Nephron progenitor cell (in vitro differentiated cells): ENCODE measurements at places on chromosomes 7 and 10.

DNA sequence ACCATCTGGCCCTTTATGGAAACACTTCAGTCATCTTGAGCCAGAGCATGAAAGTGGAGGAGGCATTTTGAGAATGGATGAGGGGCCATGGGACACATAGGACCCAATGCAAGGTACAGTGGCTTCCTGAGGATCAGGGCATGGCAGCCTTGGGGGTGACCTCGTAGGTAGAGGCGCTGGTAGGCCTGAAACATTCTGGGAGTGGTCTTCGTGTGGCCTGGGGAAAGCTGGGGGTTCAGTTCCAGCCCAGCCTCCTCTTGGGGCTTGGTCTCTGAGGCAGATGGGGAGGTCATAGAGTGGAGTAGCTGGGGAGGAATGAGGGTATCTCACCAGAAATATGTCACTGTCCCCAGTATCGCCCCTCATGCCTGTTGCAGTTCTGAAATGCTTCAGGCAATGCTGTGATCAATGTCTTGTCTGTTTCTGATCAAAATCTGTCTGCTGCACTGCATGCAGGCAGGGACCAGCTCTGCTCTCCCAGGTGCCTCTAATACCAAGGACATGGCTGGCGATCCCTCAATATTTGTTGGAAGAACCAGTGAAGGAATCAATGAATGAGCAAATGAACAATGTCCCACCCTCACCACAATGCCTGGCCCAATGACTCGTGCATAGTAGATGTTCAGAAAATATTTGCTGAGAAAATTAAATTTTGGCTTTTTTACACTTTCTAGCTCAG, 90.9 kb downstream of the CHST15 start:
- no peak for DNase-seq

DNA sequence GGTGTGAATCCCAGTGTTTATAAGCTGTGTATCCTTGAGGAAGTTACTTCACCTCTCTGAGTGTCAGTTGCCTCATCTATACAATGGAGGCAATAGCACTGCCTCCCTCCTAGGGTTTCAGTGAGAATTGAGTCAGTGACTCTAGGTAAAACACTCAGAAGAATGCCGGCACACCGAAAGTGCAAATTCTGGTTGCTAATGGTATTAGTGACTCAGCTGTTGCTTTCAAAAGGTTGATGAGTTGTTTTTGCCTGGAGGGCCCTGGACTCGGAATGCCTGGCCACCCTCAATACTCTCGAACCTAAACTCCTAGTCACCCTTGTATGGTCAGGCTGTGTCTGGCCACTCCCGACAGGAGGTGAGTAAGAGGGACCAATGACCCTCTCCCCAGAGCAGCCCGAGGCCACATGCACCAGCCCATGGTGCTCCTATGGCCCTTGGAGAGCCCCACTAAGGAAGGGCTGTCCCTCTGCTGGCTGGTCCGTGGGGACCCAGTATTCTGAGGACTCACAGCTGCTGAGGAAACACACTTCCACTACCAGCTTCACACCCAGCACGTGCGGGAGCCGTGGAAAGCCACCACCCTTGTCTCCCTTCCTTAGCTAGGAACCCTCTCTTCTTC, 60.2 kb downstream of the CALML3 start:
- no peak for DNase-seq

DNA sequence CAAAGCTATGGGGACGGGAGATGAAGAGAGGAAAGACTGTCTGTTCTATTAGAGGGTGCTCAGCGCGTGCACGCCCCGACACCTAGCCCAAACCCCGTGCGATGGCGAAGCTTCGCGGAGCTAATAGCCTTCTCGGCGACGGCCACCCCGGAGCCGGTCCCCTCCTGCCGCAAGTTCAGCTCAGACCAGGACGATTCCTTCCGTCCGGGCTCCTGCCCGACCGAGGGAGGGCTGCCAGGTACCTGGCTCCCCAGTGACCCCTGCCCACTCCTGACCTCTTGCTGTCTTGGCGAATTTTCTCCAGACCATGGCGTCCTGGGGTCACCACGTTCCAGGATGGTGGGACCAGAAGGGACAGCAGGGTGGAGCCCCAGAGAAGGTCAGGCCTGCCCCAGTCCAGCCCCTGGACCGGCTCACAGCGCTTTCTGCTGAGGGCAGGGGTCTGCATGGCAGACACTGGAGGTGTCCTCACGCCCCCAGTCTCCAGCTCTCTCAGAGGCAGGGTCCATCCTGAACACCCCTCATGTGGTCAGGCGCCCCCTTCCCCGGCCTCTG, 36.7 kb downstream of the UNCX start:
- no peak for DNase-seq

- DNase-seq = no peak
Observed at GRCh38 chr7:54917613-54918391, 101.0 kb upstream of the EGFR start.

DNA sequence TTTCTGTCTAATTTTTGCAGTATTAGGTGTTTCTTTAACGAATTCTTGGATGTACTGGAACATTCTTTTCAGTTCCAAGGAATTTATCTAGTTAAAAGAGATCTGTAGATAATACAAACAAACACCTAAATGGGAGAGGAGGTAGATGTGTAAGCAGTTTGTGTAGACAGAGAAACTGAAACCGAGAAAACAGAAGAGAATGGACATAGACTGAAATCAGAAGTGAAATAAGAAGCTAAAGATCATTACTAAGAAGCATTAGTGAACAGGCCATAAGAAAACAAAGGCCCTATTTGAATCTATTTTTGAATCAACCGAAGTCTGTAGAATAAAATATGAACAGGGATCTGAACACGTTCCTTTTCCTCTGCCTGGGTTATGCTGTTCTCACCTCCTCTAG, 26.5 kb upstream of the TMEM229A start:
- no peak for DNase-seq

DNA sequence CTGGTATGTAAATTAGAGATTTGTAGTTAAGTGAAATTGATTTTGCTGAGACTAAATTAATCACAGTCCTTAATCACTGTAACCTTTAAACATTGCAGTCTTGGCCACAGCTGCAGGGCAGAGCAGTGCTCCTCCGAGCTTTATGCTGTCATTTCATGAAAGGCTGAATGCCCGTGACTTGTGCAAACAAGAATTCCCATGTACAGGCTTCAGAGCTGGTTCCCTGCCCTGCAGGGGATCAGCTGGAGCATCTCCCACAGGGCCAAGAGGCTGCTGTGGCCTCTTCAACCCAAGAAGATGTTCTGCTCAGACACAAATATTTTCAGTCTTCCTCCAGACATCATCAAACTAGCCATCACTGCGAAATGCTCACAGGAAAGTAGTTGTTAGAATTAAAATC, 419.1 kb downstream of the AUTS2 start:
- DNase-seq = no peak

DNA sequence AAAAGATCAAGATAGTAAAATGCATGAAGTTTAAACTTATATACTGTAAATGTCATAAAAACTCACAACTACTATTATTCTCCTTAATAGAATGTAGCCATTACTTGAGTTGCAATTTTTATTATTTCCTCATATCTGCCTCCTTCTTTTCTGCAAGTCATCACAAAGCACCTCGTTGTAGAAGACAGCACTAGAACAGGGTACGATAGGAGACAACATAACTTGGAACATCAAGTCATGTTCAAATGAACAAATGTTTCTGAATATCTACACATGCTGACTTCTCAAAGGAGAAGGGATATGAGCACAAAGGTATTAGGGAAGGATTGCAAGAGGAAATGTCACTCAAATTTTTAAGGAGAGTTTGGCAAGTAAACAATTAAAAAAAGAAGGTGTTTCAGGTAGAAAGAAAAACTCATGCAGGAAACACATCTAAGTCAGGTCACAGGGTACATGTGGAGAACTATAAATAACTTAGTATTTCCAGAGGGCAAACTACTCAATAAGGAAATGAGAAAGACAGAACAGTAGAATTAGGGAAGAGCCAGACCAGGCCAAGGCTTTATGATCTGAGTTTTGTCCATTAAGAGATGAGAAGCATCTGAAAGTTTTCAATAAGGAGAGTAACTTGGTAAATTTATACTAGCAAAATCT, 186.7 kb downstream of the CRPPA start:
- DNase-seq = no peak

DNA sequence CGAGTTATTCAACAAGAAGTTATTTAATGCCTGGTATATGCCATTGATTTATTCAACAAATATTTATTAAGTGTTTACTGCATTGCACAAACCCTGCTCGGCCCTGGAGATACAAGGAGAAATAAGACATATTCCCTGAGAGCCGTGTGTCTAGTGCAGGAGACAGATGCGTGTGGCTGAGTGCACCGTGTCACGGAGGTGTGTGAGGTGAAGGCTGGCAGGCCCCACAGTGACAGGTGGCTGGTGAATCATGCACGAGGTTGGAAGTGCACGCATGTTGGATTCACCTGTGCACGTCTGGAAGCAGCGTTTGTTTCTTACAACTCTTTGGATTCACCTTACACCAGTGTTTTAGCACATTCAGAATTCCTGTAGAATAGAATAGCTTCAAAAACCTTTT, 136.6 kb upstream of the SHH start:
- no peak for DNase-seq

- DNase-seq = no peak
Observed at GRCh38 chr10:98261436-98262277, 6.3 kb downstream of the LOXL4 start.

DNA sequence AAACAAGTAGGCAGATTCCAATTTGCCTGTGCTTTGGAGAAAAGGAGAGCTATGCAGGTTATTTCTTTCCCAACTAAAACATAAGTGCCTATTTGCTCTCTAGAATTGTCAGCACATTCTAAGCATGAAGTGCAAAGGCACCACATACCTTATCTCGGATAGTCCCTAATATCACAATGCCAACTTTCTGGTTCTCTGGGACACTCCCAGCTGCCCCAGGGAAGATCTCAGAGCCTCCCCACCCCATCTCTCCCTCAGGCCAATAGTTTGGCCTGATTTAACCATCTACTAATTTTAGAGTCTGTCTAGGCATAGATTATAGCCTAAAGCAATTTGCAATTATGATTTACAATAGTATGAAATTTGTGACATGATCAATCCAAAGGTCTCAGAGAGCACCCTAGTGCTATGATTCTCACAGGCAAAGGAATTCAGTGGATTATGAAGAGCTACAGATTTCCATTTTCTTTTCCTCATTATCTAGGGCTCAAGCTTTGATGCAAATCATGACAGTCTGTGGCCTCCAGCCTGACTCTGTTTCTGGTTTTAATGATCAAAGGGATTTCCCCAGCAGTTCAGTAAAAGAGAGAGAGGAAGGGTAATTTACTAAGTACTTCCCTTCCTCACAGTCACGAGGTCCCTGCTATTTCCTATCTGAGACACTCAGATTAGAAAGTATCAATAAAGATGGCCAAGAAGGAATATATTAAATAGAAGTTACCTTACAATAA, 29.0 kb upstream of the IL6 start:
- DNase-seq = no peak

DNA sequence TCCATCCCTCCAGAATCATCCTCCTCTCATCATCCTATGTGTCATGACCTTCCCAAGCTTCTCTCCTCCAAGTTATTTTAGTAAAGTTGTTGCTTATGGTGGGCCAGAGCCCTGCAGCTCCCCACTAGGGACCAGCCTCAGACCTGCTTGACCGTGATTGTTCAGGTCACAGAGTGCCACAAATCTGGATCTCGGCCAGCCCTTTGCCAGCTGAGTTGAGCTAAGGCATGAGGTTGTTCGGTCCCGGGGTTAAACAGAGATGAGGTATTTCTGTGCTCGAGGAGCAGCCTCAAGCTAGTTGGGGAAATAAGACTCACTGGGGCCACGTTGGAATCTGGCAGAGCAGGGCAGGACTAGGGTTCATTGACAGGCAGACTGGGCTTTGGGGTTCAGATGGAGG, 66.3 kb upstream of the PPIF start:
- DNase-seq = no peak

- DNase-seq = no peak
Observed at GRCh38 chr7:150613880-150614279, 18.3 kb downstream of the GIMAP6 start.
